GM10248 (cell line): ENCODE measurements at places on chromosomes 6 and 20.
A peak's percentile ranks its signal among the peaks of the same experiment; 100 is the strongest.

- no peak for DNase-seq
These were observed 147.4 kb upstream of the BEND6 start for GRCh38 chr6:56807326-56807988.

DNA sequence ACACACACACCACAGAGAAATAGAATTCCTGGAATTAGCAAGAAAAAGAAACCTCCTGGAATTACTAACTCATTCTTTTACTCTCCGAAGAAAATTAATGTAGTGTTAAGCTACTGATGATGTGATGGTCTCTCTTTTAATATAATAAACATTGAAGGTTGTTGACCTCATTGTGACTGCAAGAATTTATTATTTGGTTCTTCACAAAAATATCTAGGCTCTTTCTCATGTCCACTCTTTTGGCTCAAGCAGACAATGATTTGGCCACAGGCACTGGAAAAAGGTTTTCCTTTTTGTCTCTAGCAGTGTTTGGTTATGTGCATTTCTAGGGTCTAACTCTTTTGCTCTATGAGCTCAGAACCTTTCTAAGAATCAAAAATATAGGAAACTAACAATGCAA is 811.9 kb downstream of the TENT5A start:
- no peak for DNase-seq

DNA sequence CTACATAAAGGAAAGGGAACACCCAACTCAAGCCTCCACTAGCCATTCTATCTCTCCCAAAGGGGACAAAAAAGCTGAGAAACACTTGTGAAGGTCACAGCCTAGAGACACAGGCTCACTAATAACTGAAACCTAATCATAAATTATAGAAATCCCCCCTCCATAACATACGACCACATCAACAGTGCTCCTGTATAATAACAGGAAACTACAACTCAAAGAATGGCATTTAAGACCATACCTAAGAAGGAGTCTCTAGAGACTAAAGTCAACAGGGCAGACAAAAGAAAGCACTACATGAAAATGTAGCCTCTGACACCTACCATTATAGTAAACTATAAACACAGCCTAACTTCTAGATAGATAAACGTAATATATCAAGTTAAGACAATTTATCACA is 82.7 kb downstream of the THEMIS start:
- DNase-seq: no peak

DNA sequence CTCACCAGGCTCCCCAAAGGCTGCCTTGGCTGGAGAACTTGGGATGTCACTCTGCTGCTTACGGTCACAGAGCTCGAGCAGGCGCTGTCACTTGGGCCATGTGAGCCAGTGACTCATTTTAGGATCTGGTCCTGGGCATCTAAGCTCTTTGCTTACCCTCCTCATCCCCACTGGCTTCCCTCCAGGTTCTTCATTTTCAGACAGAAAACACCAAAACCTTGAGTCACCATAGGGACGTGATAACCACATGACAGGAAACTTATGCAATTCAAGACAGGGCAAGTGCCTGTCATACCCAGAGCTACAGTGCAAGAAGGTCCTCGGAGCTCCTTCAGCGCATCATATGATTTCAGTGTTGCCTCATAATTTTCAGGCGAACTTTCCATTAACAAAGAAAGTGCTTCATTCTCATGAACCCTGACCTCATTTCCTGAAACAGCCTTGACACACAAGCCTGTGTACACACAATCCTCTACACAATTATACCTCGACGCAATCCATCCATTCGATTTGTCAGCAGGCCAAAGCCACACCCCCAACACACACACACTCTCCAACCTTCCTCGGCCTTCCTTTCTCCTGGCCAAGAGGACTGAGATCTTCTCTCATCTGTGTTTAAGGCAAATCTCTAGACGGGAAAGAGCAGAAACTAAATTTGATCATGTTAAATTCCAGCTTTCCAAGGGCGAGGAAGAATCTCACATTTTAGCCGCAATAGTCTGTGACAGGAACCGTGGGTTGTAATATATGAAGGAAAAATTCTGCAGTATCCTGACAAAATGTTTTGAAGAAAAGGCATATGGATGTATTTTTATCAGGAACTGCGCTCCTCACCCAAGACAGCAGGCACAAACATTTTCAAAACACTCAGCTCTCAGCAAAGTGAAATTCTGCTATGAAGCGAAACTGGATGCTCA is 25.3 kb downstream of the TBC1D7 start:
- peak; percentile 72 for DNase-seq

DNA sequence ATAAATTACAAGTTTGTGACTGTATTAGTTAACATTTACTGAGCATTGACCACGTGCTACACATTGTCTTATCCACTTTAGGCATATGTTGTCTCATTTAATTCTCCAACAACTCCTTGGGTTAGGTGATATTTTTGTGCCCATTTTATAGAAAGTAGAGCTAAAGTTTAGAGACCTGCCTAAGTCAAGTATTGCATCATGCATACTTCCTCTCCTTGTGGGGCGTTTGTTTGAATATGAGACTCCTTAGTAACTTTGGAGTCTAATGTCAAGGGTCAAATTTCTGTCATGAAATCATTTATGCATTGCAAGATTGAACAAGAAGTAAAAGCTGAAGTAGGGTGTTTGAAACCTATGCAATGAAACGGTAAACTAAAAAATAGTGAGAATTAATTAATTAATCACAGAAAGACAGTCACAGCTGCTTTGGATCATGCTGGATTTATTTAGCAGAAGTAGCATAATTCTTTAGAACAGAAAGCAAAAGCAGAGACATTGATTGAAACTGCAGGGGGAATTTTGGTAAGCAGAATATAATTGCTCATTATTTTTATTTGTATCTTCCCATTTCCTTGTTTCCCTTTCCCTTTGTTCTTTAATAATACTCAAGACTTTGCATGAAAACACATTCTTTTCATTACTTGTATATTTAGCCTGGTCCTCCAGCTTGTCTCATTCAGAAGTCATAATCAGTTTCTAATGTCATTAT is 1374.4 kb upstream of the GJE1 start:
- no peak for DNase-seq

- no peak for DNase-seq
These were observed 60.3 kb downstream of the VTA1 start for GRCh38 chr6:142207265-142207877.
